ENCODE measurements at places on chromosomes 11 and 22. TPM values are rescaled to one million over a fixed set of nuclear protein-coding genes. Genes with fewer than 3 reads are reported as not detected.

- no peak for DNase-seq
Observed at GRCh38 chr22:35311551-35311999, 11.9 kb downstream of the TOM1 start.

- peak; percentile 71 for DNase-seq
Observed at GRCh38 chr11:57311109-57311936, 13.4 kb downstream of the TNKS1BP1 start.

DNA sequence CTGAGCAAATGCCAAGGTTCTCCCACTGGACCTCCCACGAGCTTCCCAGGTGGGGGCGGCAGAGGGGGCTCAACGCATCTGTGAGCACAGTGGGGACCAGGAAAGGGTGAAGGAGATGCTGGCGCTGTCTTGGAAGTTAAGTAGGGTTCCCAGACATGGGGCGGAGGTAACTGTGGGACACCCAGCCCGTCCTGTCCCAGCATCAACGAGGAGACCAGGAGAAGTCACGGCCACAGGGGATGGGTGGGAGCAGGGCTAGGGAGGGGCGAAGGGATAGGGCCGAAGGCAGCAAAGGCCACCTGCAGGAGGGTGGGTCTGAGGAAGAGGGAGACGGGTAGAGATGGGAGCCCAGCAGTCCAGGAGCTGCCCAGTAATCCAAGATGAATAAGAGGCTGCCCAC lies 70.4 kb downstream of the PHF21B start:
- no peak for DNase-seq

The DCPS gene
- total RNA-seq, result 17.2 TPM

GRCh38 chr11:40241524-40242051 lies 1217.9 kb downstream of the LRRC4C start:
- DNase-seq, result no peak

- no peak for DNase-seq
Observed at GRCh38 chr11:68928136-68928880, 24.6 kb downstream of the IGHMBP2 start.

GRCh38 chr11:15072551-15073143 lies 746 bp upstream of the CALCB start:
- no peak for DNase-seq

DNA sequence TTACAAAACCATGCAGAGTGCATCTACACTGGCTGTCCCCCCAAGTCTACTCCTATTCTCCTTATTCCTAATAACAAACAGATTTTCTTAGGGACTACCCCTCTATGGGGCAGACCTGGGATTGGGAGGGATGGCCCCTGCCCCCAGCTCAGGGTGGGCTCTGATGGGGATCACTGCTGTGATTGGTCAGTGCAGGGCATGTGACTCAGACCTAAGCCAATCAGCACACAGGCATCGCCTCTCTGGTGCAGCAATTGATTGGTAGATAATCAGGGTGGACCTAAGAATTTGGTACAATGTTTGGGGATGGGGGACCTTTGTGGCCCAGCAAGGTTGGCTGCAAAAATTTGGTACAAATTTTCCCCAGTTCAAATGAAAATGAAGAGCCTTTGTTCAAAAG lies 57.2 kb upstream of the SHANK2 start:
- no peak for DNase-seq

DNA sequence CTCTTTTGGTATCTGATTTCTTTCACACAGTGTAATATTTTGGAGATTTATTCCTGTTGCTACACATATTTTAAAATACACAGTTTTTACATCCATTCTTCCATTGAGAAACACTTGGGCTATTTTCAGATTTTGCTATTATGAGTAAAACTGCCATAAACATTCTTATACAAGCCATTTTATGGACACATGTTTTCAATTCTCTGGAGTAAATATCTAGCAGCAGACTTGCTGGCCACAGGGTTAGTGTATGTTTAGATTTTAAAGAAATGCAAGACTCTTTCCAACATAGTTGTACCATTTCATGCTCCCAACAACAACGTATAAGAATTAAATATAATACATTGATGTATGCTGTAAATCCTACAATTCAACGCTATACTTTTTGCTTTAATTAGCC lies 360.8 kb upstream of the PITPNB start:
- no peak for DNase-seq

The FDXACB1 gene
- 3.8 TPM for total RNA-seq

The CD248 gene
- 0.07 TPM for total RNA-seq

The LRRC56 gene
- 1.6 TPM for total RNA-seq

DNA sequence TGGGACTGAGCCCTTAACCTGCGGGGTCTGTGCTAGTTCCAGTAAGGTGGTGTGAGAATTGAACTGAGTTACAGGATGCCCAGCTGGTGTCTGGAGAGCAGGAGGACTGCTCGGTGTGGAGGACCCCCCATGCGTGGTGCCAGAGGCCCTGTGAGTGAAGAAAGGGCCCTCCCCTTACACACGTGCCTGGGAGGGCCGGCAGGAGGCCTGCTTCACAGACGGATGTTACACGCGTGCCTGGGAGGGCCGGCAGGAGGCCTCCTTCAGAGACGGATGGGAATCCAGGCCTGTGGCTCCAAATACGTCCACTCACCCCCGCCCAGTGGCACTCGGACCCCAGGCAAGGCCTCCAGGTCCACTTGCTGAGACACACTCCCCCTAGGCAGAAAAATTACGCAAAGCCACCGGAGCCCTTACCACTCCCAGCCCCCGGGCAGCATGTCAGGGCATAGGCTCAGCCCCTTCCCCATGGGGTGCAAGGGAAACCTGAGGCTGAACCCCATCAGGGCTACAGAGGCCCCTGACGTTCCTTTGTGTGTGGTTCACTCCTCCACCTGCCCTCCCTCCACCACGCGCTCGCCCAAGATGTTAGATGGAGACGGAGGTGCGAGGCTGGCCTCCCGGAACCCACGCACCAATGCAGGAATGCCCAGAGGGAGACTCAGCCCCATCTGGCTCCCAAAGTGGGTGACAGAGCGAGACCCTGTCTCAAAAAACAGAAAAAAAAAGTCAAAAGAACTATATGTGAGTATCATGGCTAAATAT lies 227.8 kb downstream of the BRD1 start:
- DNase-seq, result no peak

DNA sequence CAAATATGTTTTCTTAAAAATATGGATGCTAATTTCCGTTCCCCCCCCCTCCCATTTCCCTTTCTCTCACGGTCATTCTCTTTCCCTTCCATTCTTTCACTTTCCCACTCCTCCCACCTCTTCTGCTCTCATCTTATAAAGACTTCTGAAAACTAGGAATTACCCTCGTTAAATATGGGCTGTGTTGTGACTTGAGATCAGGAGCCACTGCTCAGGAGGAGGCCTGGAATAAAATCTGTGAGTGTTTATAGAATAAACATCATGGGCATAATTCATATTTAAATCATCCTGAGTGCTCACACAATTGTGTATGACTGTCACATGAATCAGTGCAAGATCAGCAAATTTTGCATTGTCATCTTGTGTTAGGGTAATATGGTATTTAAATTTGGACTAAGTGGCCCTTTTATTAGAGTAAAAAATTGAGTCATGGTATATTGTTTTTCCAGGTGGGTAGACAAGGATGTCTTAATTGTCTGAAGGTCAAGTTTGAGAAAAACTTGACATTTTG lies 208.0 kb downstream of the DDX10 start:
- no peak for DNase-seq

GRCh38 chr11:10638316-10638925 lies 55.1 kb downstream of the IRAG1 start:
- DNase-seq, result no peak

The FAM227A gene
- 1.0 TPM for total RNA-seq

DNA sequence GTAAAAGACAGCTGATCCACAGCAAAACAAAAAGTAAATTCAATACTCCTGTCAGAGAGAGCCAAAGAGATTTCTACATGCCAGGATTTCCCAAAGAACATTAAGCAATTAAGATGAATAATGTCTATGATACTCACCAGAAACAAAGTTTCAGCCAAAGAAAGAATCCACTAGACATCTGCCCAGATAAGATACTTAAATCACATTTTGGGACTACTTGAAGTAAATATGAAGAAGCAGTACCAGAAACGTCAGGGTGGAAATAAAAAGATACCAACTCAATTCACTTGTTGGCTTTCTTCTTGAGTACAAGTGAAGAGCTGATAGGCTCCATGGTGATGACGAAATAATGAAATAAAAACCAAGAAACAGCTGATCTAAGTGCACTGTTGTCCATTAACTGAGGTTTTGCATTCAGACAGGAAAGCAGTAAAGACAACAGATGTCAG lies 31.6 kb upstream of the ARHGAP32 start:
- DNase-seq, result no peak

The A4GALT gene
- 16.2 TPM for total RNA-seq

DNA sequence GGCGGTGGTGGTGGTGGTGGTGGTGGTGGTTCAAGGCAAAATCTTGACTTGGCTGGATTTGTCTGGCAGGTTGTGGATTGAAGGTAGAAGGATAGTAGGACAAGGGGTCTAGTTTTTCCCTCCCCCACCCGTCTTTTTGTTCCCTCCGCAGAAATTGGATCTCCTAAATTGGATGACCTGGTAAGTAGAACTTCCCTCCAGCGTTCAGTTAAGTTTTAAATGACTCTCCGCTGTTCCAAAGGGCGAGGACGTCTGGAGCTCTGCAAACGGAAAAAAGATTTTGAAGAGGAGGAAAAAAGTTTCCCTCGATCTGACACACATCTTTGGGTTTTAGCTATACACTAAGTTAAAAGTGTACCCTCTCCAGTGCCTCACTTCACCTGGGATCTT lies 422 bp upstream of the LGR4 start:
- no peak for DNase-seq

GRCh38 chr22:42262964-42263363 lies 7.5 kb downstream of the TCF20 start:
- DNase-seq, result no peak

- no peak for DNase-seq
Observed at GRCh38 chr11:46445920-46446771, 54.6 kb upstream of the CHRM4 start.

The IFTAP gene
- total RNA-seq, result 13.2 TPM

The RFPL3 gene
- total RNA-seq, result not detected

The OR5P2 gene
- total RNA-seq, result not detected

The KDM4E gene
- total RNA-seq, result not detected

GRCh38 chr22:49099089-49099488 lies 728.6 kb downstream of the BRD1 start:
- no peak for DNase-seq

GRCh38 chr11:57345555-57346211 lies 7.5 kb downstream of the P2RX3 start:
- no peak for DNase-seq

DNA sequence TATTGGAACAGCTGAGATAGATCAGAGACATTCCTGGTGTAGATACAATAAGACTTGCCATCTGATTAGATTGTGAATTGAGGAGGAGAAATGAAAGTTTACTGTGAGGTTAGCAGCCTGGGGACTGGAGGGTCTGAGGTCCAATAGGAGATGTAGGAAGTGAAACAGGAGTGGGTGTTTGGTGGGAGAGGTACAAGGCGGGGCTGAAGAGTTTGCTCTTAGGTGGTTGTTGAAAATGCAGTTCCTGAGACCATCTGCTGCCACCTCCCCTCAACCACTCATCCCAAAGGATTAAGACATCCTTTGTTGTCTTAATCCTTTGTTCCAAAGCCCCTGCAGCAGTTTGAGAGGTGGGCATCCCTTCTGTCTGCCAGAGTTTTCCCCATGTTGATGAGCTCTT lies 14.8 kb downstream of the PIWIL4 start:
- no peak for DNase-seq

The TMPRSS4 gene
- 13.3 TPM for total RNA-seq

- no peak for DNase-seq
Observed at GRCh38 chr11:127651888-127652221, 651.3 kb upstream of the KIRREL3 start.

The GAB2 gene
- 15.0 TPM for total RNA-seq

DNA sequence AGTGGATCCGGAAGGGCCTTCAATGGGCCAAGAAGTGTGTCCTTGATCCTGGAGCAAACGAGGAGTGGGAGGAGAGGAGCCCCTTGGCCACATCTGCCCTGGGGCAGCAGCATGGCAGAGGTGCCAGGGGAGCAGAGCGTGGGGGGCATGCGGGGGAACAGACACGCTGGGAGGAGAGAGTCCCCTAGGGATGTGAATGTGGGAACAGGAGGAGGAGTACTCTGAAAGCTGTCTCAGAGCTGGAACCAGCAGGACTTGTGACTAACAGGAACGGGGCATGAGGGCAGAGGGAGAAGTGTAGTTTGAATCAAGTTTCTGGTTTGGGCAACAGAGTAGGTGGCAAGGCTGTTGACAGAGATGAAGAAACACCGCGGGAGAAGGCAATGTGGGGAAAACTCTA lies 54.5 kb upstream of the SLC35C1 start:
- DNase-seq, result no peak

GRCh38 chr11:45102361-45102809 lies 44.1 kb upstream of the PRDM11 start:
- no peak for DNase-seq

GRCh38 chr11:19480540-19480939 lies 232.1 kb upstream of the NAV2 start:
- no peak for DNase-seq
